Prostate gland (tissue), 2 donors: ENCODE measurements at places on chromosomes 6 and 20. TPM values are rescaled to one million over a fixed set of nuclear protein-coding genes. Genes with fewer than 3 reads are reported as not detected.
A peak's percentile ranks its signal among the peaks of the same experiment; 100 is the strongest.

The STXBP5 gene
- total RNA-seq: 59.9 TPM

The L3MBTL1 gene
- total RNA-seq: 10.2 TPM

The ERGIC3 gene
- 277 TPM for total RNA-seq

- DNase-seq: no peak
Observed at GRCh38 chr20:61712688-61713087, 353.0 kb downstream of the TAF4 start.

The PPP1R3G gene
- total RNA-seq: 1.5 TPM

The FRMD1 gene
- total RNA-seq: 2.2 TPM

DNA sequence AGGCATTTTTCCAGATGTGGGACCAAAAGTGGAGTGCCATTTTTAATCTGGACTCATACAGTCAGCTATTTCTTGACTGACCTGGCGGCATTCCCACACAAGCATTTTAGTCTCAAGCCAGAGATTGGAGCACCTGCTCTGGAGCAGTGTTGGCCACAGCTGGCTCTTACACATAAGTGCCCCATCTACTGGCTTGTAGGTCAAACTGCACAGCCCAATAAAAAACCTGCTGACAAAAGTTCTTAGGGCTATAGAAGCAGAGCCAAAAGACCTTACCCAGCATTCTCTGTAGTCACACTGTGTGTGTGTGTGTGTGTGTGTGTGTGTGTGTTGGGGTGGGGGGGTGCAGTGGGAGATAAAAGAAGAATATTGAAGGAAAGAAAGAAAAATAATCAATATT is 38.6 kb upstream of the SENP6 start:
- DNase-seq: no peak

DNA sequence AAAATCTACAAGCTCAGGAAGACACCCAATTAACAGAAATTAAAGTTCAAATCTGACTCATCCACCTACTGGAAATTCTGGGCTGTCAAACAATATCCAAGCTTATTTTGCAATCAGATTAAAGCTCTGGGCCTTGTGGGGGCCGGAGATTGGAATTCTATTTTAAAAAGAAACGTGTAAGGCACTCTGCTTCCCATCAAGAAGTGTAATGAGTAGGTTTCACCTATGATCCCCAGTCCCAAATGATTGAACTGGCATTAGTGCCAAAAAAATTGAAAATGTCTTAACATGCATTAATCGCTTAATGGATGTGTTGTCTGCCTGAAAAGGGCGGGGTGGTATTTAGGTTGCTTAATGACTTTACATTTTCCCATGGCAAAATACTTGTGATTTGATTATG is 542.4 kb upstream of the BTBD3 start:
- no peak for DNase-seq

- no peak for DNase-seq
Observed at GRCh38 chr6:37056112-37056403, 50.6 kb downstream of the FGD2 start.

DNA sequence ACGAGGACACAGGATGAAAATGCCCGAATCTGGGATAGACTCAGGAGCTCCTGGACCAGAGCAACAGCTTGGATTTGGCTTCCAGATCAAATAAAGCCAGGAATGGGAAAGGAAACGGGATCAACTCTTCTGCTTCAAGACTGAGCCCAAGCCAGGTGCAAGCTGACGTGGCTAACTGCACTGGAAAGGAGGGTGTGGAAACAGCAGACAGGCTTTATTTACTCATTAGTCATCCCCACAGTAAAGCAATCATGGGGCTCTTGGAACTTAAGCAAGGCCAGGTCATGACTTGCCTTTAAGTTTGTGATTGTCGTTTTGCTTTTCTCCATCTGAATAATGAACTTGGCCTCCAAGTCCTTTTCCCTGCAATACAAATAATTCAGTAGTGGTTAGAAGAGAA is 45.2 kb downstream of the KIF16B start:
- DNase-seq: peak; percentile 75

DNA sequence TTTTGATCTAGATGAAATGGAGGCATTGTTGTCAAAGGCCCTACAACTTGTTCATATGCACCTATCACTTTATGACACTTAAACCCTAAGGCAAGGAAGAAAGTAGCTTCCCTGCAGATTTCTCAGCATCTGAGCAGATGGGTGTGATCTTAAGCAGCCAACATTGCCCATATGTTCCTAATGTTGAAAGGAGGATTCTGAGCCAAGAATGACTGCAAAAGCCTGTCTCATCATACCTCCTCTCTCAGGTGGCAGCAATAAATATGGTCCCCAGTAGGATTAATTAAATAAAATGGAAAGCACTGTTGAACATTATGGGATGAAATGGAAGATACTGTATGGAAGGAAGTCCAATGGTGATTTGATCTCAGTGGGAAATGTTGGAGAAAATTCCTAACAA is 538.1 kb upstream of the MAN1A1 start:
- DNase-seq: no peak

DNA sequence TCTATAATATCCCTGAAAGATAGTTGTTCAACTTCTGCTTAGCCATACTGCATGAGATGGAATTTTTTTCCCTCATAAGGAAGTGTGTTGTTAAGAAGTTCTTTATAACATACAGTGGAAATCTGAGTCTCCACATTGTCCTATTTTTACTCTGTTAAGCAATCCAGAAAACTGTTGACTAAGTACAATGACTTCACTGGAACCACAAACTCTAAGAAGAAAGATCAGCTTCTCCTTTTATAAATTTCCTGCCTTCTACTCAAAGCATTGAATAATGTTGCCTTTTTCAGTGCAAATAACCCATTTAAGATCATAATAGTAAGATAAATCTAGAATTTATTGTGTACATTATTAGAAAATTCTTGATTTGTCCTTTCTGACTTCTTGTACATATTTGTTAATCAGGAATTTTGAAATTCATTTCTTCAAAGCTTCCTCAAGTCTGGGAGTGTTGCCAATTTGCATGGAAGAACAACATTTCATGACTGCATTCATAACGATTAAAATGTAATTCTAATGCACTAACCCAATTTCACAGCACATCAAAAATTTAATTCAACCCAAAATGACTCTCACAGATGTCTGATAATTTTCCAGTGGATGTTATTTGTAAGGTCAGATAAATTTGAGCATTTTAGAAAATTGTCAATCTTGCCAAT is 45.6 kb upstream of the ANKEF1 start:
- DNase-seq: no peak

GRCh38 chr20:4018023-4018748 is 2.8 kb upstream of the RNF24 start:
- no peak for DNase-seq

The CST5 gene
- total RNA-seq: not detected

DNA sequence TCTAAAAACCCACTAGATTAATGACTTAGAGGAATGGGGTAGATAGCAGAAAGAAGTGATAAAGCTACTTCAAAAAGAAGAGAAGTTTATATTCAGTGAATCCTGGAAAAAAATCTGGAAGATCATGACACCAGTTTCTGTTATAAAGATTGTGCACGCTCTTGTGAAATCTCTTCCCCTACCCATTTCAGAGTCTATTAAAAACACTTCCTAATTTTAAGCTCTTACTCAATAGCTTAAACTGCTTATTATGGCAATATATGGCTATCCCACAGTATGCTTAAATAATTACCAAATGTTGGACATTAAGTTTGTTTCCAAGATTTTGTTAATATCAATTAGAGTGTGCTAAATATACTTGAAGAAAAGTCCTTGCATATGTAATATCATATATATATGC is 585.3 kb upstream of the MAN1A1 start:
- no peak for DNase-seq

The CLVS2 gene
- total RNA-seq: 3.0 TPM

- no peak for DNase-seq
Observed at GRCh38 chr6:30727920-30728553, 7.9 kb downstream of the TUBB start.

GRCh38 chr6:139764498-139764986 is 390.1 kb upstream of the CITED2 start:
- DNase-seq: no peak

GRCh38 chr20:5122873-5123260 is 3.1 kb upstream of the PCNA start:
- DNase-seq: no peak

DNA sequence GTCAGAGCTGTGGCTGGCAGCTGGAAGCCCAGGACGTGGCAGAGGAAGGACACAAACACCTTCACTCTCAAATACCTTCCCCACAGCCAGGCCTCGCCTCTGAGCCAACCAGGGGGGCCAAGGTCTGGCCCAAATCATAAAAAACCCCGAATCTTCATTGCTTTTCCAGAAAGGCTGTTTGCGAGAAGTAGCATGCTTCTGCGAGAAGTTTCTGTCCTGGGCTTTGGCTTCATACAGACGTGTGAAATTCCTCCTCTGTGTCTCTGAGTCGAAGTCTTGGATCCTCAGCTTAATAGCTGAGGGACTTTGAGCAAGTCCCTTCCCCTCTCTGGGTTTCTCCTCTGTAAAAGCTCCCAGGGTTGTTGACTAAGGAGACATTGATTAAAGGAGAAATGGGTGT is 63.0 kb downstream of the CHMP4B start:
- no peak for DNase-seq

The FOXF2 gene
- total RNA-seq: 4.9 TPM

- no peak for DNase-seq
Observed at GRCh38 chr6:106102967-106103727, 17.0 kb downstream of the PRDM1 start.

DNA sequence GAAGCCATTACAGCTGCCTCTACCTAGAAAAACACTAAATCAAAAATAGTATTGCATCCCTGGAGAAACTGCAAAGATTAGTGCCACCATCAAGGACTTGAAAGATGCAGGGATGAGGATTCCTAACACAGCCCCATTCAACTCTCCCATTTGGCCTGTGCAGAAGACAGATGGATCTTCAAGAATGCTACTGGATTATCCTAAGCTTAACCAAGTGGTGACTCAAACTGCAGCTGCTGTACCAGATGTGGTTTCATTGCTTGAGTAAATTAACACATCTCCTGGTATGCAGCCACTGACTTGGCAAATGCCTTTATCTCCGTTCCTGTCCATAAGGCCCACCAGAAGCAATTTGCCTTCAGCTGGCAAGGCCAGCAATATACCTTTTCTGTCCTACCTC is 117.4 kb downstream of the TBC1D32 start:
- no peak for DNase-seq

DNA sequence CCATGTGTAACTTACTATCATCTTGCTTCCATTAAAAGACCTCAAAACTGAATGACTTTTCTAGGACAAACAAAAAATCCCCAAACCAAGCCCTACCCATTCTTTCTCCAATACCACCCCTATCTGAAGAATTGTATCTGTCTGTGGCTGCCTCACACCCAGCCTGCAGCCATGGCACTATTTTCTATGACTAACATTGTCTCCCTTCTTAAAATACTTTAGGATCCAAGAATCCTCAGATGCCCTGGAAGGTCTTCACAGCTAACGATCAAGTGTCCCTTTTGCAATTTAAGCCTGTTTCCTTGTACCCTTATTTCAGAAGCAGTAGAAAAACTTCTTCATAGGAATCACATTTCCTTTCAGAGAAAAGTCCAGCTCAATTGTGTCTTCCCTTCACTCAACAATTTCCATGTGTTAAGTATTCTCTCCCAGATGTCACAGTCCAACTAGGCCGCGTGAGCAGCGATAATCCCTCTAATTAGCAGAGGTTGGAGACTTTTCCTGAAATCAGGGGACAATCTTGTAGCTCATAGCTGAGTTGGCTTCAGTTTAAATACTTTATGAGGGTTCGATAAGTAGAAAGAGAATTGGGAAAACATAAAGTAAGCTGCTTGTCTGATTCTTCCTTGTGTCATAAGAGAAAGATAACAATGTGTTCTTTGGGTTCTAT is 5.2 kb upstream of the MEP1A start:
- no peak for DNase-seq

GRCh38 chr6:100719883-100720682 is 161.0 kb downstream of the ASCC3 start:
- no peak for DNase-seq

DNA sequence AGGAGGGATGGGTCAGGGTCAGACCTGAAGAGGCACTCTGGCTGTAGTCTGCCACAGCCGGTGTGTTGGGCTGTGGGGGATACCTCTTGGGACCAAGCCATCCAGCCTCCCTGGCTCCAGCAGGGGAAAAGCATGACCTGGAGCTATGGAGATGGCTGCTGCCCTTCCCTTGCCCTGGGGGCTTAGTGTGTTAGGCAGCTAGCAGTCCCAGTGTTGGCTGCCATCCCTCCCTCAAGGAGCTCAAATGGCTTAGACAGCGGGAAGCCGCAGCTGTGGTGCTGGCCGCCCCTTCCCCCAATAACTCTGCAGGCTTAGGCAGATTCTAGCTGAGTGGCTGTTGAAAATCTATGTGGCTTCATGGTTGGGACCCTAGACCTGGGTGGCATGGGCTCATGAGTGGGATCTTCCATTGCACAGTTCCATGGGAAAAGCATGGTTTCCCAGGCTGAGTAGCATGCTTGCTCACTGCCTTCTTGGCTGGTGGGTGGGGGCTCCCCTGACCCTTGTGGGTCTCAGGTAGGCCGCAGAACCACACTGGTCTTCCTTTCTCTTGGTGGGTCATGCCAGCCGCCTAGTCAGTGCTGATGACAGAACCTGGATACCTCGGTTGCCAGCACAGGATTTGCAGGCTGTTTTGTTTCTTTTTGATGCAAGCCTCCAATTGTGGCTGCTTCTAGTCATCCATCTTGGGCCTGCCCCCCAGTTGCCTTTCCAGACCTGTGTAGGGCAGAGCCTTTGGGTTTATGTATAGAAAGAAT is 69.0 kb upstream of the AHI1 start:
- DNase-seq: no peak

DNA sequence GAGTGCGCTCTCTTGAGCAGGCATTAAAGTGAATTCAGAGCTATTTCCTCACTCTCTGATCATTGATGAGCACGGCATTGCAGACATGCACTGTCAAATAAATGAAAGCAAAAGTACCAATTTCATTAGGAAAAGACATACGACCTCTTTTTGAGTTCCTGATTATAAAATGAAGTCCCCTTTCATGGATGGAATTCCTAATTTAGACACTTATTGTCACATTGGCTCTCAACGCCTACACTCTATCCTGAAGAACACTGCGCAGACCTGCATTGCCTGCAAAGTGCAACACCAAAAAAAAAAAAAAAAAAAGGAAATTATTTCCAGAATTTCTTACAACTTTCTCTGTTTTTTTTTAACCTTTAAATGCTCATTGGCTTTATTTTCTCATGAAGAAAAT is 1.6 kb downstream of the ADGRB3 start:
- no peak for DNase-seq

GRCh38 chr20:8656335-8656734 is 412.6 kb upstream of the PLCB4 start:
- DNase-seq: no peak

The UBD gene
- total RNA-seq: 11.3 TPM

The DEK gene
- 133 TPM for total RNA-seq

DNA sequence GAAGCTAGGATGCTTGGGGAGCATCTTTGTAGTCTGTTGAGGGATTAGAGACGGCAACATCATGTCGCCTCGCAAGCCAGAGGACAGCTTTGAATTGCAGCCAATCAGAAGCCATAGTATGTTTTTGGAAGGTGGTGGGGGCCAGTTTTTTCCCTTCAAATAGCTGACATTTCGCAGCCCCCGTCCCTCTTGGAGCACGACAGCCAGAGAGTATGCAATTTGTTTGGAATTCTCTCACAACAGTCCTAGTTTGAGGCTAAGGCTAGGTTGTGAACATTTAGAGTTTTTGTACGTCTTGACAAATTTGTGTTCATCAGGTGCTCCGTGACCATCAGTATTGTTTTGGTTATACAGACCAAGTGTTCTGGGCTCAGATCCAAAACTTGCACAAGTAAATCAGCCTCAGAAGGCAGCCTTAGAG is 83.3 kb downstream of the PLCB1 start:
- peak; percentile 20 for DNase-seq

- DNase-seq: no peak
Observed at GRCh38 chr6:148839044-148839443, 92.2 kb downstream of the UST start.

GRCh38 chr20:24684421-24684871 is 215.0 kb downstream of the SYNDIG1 start:
- no peak for DNase-seq
